ENCODE measurements at places on chromosomes 1 and 21.
A peak's percentile ranks its signal among the peaks of the same experiment; 100 is the strongest.

DNA sequence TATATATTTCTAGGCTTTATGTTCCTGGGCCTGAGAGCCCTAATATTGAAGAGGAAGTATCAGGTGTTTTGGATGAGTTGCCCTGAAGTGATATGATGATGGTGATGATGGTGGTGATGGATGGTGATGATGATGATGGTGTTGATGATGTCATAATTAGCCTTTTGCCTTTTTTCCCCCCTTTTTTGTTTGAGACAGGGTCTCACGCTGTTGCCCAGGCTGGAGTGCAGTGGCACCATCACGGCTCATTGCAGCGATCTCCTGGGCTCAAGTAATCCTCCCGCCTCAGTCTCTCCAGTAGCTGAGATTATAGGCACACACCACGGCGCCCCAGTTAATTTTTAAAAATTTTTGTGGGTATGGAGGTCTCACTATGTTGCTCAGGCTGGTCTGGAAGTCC lies 76.5 kb downstream of the CNST start:
- DNase-seq: no peak

- DNase-seq: no peak
Measured at GRCh38 chr1:211829343-211830054, 1.1 kb downstream of the LPGAT1 start.

- DNase-seq: no peak
Measured at GRCh38 chr1:175273376-175274031, 80.9 kb upstream of the KIAA0040 start.

DNA sequence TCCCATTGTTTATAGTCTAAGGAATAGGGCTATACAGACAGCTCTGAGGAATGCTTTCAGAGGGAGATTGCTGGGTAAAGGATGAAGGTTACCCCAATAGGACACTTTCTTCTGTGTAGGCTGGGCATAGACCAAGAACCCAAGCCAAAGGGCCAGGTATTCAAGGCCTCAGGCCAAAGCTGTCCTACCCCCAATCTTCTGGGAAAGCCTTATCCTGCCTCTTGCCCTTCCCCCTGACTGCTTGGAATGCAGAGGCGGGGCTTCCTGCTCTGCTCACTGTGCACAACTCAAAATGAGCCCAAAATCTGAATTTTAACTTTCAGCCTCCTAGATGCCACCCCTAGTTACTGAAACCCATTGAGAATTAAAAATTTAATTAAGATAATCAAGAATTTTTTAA lies 2.2 kb downstream of the OR10Z1 start:
- DNase-seq: no peak

- DNase-seq: no peak
Measured at GRCh38 chr1:44777969-44778635, 2.8 kb downstream of the RPS8 start.

- DNase-seq: no peak
Measured at GRCh38 chr1:100578201-100578600, 40.3 kb downstream of the GPR88 start.

DNA sequence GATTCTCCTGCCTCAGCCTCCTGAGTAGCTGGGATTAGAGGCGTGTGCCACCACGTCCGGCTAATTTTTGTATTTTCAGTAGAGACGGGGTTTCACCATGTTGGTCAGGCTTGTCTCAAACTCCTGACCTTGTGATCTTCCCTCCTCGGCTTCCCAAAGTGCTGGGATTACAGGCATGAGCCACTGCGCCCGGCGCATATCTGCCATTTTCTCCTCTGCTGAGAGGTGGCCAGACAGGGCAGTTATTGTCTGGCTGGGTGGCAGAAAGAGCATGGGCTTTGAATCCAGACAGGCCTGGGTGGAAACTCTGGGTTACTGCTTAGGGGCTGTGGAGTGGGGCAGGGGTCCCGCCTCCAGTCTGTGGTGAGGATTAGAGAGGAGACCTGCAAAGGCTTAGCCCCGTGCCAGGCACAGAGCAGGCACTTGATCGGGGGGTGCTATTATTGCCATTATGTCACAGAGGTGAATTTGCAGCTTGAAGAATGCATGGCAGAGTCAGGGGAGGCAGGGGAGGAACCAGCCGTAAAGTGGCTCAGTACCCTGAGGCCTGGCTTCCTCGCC lies 73.9 kb downstream of the MAN1C1 start:
- DNase-seq: no peak

GRCh38 chr1:20379075-20379474 lies 88.4 kb downstream of the VWA5B1 start:
- DNase-seq: no peak

DNA sequence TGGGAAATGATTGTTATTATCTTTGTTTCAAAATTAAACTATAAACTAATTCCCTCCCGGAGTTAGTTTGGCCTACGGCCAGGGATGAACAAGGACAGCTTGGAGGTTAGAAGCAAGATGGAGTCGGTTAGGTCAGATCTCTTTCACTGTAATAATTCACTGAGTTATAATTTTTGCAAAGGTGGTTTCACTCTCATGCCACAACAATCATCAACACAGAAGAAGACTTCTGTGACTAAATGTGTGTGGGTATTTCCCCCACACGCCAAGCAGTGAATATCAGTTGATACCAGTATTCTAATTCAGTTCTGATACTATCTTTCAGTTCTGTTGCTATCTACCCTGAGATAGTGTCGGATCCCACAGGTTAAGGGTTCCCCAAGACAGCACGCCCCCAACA lies 215.1 kb downstream of the S1PR1 start:
- peak; percentile 10 for DNase-seq

GRCh38 chr1:66403007-66403731 lies 130.8 kb upstream of the SGIP1 start:
- no peak for DNase-seq

DNA sequence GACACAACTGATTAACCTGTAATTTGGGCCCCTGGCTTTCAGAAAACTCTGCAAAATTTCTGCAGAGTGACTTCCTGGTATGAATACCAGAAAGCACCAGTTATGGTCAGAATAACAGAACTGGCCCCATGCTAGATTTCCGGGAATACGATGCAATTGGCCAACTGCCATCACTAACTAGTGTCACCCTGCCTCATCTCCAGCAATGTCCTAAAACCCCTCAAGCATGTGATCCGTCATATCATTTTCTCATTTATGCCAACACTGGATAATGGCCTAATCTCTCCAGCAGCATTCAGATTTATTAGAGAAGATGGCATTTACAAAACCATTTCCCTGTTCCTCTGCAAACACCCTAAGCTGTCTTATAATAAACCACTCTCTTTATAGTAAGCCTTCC lies 15.4 kb downstream of the KAZN start:
- DNase-seq: no peak

DNA sequence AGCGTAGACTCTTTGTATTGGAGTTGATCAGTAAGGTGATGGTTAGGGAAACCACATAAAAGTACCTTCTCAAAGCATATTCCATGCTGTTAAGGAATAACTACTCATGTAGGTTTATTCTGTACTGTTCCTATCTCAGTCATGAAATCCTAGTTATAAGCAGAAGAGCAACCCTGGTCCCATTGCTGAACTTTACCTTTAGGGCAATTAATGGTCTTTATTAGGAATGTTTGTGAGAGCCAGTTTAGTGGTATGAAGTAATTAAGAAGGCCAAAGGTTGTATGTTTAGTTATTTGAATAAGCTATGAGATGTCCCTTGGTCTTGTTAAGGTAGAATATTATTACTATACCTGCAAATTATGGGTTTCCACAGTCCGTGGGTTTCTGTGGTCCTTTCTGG lies 44.0 kb downstream of the ACP6 start:
- DNase-seq: no peak

GRCh38 chr1:223319398-223319797 lies 44.6 kb downstream of the SUSD4 start:
- no peak for DNase-seq

DNA sequence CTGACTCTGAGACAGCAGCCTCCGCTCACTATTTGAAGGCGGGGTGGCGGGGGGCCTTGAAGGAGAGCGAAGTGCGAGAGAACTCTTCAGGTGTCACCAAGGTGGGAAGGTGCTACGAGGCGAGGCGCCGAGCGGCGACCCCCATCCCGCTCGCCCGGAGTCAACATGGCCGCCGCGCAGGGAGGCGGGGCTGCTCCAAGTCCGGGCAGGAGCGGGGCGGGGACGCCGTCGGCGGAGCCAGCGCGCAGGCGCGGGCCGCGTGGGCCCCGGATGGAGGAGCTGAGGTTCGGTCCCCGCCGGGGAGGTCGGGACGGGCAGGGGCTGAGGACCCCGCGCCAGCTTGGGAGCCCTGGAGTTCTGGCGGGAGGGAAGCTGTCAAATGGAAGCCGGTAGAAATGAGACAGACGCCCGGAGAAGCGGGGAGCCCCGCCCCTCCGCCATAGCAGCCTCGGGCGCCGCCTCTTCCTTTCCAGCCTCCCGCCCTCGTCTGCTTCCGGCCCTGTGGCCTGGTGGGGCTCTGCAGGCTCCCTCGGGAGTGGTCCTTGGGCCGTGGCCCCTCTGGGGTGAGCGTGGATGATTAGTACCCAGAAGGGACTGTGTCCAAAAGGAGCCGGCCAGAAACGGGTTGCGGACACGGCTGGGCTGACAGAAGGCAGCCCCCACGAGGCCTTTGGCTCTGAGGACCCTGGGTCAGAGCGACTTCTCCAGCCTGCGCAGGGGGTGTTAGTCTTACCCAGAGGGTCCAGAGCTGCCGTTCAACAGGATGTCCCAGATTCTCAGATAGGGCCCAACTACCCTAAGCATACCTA lies at the start of gene PIGV:
Gene PIGV, plus strand, starts transcription at position 245 of the 809 bp plus-strand sequence. CDS start 2,866 bp downstream, outside the sequence.
- peak; percentile 88 for DNase-seq

- no peak for DNase-seq
Measured at GRCh38 chr1:107548276-107548675, 407.4 kb downstream of the NTNG1 start.

DNA sequence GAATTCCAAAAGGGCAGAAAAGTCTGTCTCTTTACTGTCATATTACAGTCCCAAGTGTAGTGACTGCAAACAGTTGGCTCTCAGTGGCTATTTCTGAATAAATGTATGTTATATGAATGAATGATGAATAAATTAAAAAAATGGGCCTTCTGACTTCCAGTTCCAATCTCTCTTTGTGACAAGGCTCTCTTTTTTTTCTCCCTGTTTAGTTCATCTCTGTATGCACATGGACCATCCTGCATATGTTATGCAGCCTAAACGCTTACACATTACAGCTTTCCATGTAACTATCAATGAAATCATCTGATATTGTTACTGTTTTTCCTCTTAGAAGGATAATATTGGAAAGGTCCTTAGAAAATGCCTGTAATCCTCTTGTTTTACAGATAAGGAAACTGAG lies 363.0 kb downstream of the NUF2 start:
- DNase-seq: no peak

DNA sequence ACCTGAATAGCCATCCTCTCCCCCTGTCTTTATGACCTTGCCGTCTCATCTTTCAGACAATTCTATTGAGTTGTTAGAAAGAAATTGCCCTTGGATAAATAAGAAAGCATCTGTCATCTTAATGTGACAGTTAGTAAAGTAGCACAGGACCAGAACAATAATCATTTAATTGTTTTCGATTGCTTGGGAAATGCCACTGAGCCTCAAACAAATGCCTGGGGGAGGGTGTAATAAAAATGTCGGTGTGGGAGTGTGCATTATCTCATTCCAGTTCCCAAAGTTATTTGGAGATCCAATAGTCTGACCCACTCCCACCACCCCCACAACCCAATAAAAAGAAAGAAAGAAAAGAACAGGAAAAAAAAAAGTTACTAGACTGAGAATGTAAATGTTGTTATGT lies 509.3 kb upstream of the LRRC7 start:
- DNase-seq: no peak

GRCh38 chr1:117630423-117630998 lies 24.7 kb downstream of the TENT5C start:
- DNase-seq: no peak

DNA sequence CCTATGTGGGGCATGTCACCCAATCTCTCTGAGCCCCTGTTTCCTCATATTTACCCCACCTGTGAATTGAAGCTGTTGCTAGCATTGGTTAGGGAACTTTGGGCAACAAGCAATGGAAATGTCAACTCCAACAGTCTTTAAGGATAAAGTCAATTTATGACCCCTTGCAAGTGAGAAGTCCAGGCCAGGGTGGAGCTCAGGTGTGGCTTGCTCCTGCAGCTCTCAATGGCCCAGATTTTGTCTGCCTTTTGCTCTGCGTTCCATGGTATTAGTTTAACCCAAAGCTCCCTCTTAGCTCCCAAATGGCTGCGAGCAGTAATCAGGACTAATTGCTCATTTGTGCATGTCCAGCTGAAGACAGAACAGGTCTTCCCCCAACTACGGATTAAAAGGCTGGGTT lies 70.4 kb upstream of the ABCG1 start:
- DNase-seq: no peak

GRCh38 chr1:220878191-220879075 lies 810 bp upstream of the HLX start:
- no peak for DNase-seq

GRCh38 chr1:166020210-166020609 lies 146.6 kb downstream of the FAM78B start:
- no peak for DNase-seq

- no peak for DNase-seq
Measured at GRCh38 chr1:216866714-216867113, 143.5 kb upstream of the ESRRG start.

- DNase-seq: no peak
Measured at GRCh38 chr1:86758570-86758969, 54.2 kb downstream of the SH3GLB1 start.

DNA sequence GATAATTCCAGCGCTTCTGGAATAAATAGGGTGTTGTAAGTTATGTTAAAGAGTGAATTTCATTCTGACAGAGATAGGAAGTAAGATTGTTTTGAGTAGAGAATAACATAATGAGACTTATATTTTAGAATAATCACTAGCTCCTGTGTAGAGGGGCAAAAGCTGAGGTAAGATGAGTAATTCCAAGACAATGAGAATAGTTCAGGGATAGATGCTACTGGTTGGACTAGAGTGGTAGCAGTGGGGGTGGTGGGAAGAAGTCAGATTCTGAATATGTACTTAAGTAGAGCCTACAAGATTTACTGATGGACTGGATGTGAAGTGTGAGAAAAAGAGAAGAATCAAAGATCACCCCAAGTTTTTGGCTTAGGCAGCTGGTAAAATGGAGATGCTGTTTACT lies 23.3 kb upstream of the MOV10 start:
- DNase-seq: no peak

- DNase-seq: no peak
Measured at GRCh38 chr21:44954281-44954771, 14.5 kb downstream of the SLX9 start.

Data from stimulated activated CD4-positive, alpha-beta T cell treated with anti-CD3 and anti-CD28 coated beads, Interleukin-4, amount 100 ng/mL, for 48 hours (primary cell).